ENCODE measurements at places on chromosomes 1 and 21.
A peak's percentile ranks its signal among the peaks of the same experiment; 100 is the strongest.

- DNase-seq: no peak
Observed at GRCh38 chr1:201719812-201720521, 109.0 kb upstream of the IPO9 start.

DNA sequence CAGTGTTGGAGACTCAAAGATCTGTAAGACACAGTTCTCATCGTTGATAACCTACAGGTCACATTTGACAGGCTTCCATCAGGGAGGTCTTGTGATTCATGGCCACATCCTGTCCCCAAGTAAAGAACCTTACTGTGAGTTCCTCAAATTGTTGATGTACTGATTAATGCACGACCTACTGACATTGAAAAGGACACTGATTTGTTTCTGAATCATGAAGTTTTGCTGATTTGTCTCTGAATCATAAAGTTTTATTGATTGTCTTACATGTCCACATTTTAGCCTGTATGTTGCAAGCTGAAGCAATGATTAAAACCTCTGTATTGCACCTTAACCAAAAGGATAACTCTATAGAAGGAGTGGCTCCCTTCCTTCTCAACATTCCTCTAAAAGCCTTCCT lies 476.3 kb upstream of the RUNX1 start:
- no peak for DNase-seq

DNA sequence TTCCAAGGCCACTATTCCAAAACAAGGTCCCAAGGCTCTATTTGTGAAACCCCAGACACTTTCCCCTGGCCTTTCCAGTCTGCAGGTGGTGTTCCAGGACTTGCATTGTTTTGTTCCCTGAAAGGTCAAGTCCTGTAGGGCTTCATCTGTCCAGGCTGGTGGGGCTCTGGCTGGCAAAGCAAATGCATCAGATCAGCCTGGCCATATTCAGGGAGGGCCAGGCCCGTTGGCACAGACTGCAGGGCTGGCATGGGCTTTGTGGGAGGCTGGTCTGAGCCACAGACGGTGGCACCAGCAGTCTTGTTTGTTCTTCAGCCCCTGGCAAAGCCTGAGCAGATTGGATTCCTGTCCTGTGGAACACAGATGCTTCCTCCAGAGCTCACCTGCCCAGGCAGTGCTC lies 93.0 kb downstream of the SPATA46 start:
- DNase-seq: no peak

GRCh38 chr1:83693427-83694126 lies 305.4 kb downstream of the TTLL7 start:
- no peak for DNase-seq

GRCh38 chr1:39635205-39635870 lies 4.1 kb downstream of the HEYL start:
- no peak for DNase-seq

DNA sequence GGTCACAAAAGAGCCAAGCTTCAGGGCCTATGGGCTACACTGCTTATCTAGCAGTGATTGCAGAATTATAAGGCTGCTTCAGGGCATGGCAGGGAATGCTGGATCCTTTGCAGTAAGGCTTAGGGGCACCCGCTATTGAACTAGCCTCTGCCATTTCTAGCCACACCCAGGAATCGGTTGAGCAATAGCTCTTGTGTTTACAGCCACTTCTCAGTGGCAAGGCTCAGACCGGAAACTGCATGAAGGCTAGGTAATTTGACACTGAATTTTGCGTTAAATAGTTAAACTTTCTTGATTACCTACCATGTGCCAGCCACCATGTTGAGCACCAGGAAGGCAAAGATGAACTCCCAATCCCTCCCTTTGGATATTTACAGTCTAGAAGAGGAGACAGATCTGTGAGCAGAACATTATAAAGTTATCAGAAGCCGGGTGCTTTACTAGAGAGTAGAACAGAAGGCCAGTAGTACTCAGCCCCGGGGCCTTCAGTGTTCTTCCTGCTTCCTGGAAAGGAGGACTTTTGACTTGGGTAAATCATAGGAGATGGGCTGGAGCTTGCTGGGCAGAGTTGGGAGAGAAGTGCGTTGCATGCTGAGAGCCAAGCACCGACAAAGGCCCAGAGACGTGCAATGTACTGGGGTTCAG lies 98.6 kb upstream of the LPGAT1 start:
- DNase-seq: no peak

GRCh38 chr1:185720633-185721272 lies 13.4 kb upstream of the HMCN1 start:
- DNase-seq: no peak

GRCh38 chr1:185917646-185918045 lies 183.5 kb downstream of the HMCN1 start:
- DNase-seq: no peak

GRCh38 chr1:98368995-98369394 lies 292.5 kb upstream of the SNX7 start:
- DNase-seq: no peak

DNA sequence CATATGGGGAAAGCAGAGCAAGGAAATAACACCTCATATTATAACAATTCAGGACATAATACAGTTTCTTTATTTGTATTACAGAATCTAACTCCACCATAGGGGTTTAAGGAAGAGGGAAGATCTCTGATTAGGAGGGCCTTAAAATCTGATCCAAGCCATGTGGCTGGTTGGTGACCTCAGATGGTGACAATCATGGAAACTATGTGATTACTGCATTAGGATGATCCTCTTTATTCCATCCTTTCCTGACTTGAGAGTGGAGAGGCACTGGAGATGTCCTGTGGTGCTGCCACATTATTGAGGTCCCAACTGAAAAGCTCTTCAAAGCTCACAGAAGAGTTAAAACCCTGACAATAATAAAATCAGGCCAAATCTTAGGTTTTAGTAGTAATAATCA lies 168.1 kb upstream of the BEND5 start:
- no peak for DNase-seq

GRCh38 chr1:59354709-59355337 lies 57.9 kb downstream of the FGGY start:
- peak; percentile 32 for DNase-seq

DNA sequence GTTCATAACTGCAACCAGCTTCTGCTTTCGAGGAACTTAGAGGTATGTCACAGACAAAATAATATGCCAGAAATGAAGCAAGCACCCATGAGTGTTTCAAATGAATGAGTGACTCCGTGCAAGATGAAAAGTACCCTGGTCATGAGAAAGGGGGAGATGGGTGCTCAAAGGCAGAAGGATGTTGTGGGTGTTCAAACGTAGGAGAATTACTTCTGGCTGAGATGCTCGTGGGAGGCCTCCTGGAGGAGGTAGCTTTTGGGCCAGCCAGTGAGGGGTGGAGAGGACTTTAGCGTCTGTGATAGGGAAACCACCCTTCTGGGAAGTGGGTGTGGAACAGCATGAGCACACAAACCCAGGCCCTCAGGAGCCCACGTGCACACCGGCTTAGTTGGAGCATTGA lies 113.8 kb downstream of the SYF2 start:
- peak; percentile 42 for DNase-seq

GRCh38 chr21:31698461-31698860 lies 33.5 kb downstream of the SCAF4 start:
- no peak for DNase-seq

DNA sequence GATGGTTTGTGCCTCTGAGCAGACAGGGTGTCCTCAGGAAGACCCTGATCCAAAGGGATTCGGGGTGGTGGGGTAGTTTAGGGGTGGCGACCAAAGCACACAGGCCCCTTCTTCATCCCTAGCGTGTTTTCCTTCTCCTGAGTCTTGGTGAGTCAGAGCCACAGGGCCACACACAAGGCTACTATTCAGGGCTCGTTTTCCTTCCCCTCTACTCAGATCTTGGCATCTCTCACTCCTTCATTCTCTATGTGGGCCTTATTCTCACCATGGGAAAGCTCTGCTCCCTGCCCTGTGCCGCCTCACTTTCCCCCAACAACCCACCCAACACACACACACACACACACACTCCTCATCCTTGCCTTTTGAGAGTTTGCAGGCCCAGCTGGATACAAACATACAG lies 43.6 kb upstream of the WNT2B start:
- no peak for DNase-seq

- no peak for DNase-seq
Observed at GRCh38 chr1:39507230-39507928, 15.9 kb downstream of the BMP8A start.

GRCh38 chr1:156595016-156595415 lies 3.4 kb downstream of the NAXE start:
- DNase-seq: no peak

DNA sequence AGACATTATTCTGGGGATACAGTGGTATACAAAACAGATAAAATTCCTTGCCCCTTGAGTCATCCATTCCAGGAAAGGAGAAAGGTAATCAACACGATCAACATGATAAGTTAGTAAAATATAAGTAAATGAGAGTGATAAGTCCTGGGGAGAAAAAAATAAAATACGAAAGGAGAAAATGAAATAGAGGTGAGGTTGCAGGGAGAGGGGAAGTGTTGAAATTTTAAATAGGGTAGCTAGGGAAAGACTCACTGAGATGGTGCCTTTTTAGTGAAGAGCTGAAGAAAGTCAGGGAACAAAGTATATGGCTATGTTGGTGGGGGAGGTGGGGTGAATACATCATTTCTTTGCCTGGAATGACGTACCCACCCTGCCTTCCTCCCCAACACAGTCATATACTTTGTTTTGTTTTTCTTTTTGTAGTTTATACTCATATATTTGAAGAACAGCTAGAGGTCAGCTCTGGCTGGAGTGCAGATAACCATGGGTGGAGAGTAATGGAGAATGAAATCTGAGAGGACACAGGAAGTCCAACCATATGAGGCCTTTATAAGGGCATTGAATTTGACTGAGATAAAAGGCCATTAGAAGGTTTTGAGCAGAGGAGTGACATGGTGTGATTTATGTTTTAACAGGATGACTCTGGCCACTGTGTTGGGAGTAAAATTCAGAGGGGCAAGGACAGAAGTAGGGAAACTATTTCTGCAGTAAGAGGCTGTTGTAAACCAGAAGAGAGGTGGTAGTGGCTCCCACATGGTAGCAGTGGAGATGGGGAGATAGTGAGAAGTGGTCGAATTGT lies 54.8 kb downstream of the OSBPL9 start:
- no peak for DNase-seq

GRCh38 chr1:85464497-85465098 lies 361 bp downstream of the DDAH1 start:
- peak; percentile 35 for DNase-seq

DNA sequence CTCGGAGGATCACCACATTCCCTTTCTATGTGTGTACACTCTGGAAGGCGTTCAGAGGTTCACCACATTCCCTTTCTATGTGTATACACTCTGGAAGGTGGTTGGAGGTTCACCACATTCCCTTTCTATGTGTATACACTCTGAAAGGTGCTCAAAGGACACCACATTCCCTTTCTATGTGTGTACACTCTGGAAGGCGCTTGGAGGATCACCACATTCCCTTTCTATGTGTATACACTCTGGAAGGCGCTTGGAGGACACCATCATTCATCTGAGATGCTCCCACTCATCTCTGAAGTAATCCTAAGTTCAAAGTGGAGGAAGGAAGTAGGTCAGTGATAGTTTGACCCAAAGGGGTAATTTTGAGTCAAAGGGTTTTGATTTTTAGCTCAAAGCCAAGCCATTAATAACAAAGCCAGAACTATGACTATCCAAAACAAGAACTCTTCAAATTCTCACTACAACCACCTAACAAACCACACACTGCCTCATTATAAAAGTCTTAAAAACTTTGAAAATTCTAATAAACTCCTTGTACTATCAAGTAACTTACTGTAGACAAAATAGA lies 32.9 kb downstream of the NRIP1 start:
- no peak for DNase-seq

DNA sequence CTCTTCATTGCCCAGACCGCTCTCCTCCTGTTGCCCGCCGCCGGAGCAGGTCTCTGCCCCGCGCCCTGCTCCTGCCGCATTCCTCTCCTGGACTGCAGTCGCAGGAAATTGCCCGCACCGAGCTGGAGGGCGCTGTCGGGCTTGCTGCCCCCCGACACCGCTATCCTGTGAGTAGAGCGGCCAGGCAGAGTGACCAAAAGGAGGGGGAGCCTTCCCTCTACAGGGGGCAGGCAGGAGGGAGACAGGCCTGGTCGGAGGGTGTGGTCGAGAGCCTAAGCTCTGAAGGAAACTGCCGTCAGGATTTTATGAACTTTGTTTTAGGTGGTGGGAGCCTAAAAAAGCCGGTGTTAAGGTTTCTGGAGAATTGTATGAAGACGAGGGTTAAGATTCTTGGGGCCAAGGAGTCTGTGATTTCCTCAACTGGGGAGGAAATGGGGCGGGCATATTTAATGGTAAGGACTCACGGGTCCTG lies 517 bp downstream of the LRIG2 start:
- DNase-seq: no peak

DNA sequence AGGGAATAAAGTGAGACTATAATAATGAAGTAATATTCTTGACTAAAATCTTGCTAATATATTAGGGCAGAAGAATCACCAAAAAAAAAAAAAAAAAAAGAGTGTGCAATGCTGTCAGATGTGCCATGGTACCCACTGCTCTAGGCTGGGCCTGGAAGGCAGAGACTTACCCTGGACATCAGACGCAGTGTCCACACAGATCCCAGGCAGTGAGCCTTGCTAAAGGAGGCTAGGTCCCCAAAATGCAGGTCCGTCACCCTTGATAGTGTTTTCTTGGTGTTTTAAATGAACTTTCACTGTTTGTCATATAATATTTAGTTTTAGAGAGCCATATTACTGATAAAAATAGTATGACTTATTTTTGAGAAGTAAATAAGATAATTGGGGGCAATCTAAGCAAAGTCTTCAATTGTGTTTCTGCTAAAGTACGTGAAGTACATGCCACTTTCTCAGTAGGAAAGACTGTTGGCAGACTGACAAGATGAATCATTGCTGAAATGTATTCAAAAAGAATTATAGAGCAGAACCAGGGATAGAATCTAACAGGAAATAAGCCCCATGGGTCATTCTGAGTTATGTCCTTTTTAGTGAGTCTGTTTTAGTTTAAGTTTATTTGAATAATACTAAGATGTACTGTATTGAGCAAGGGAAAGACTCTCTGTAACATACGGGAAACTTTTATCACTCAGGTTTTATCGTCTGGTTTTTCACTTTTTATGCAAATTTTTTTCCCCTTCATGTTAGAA lies 74.6 kb upstream of the PDC start:
- no peak for DNase-seq

DNA sequence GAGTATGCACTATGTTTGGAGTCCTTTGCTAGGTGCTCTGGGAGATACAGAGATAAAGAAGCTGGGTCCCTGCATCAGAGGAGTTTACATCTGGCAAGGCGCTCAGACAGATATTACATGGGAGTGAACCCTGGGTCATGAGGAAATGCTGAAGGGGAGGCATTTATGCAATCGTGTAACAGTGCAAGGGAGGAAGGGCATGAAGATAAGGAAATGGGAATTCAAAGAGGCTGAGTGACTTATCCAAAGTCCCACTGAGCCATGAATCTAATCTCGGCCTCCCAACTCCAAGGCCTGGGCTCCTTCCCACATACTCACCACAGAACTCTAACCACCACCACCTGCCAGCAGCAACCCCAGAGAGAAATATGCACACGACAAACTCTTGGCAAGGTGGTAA lies 51.6 kb downstream of the FAM163A start:
- no peak for DNase-seq

- DNase-seq: no peak
Observed at GRCh38 chr1:20698195-20698910, 19.5 kb downstream of the KIF17 start.

DNA sequence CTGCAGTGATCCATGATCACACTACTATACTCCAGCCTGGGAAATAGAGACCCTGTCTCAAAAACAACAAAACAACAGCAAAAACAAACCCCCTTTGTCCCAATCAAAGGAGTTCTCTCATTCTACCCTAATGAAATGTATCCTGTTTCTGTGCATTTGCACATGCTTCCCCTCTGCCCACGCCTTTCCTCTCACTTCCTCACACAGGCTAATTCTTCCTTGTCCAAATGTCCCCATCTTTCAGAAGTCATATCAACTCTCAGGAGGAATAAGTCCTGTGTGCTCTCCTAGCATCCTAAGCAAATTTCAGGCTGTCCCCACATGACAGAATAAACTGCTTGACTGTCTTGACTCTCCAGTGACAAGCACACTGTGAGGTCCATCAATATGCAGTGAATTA lies 8.1 kb upstream of the ATP1B1 start:
- DNase-seq: no peak

Measured in stimulated activated CD8-positive, alpha-beta memory T cell treated with anti-CD3 and anti-CD28 coated beads, Interleukin-4, amount 100 ng/mL, for 48 hours (primary cell).